Stimulated activated CD8-positive, alpha-beta memory T cell treated with anti-CD3 and anti-CD28 coated beads, Interleukin-12 subunit alpha, Interleukin-12 subunit beta, amount 100 ng/mL, for 4 hours (primary cell): ENCODE measurements at places on chromosomes 3 and 15.
A peak's percentile ranks its signal among the peaks of the same experiment; 100 is the strongest.

- DNase-seq: no peak
Observed at GRCh38 chr3:30753766-30754165, 140.7 kb downstream of the GADL1 start.

DNA sequence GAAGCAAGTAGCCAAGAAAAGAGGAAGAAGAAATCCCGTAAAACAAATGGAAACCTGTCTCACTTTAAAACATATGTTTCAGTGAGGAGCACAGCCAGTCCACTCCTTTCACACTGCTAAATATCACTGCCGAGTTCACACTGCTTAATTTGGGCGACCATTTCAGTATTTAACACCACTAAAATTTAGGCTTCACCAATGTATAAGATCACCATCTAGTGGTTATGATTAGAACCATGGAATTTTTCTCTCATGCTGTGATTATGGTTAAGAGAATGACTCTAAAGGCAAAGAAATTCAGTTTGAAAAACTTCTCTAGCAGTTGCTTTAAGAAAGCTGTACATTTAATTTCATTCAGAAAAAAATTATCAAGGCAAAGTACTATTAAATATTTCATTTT, 16.6 kb downstream of the SLC4A7 start:
- no peak for DNase-seq

- no peak for DNase-seq
Observed at GRCh38 chr15:58269455-58270414, 131.6 kb downstream of the AQP9 start.

GRCh38 chr3:82386647-82387046, 625.2 kb upstream of the GBE1 start:
- no peak for DNase-seq

GRCh38 chr3:180755556-180755955, 76.3 kb upstream of the CCDC39 start:
- no peak for DNase-seq

DNA sequence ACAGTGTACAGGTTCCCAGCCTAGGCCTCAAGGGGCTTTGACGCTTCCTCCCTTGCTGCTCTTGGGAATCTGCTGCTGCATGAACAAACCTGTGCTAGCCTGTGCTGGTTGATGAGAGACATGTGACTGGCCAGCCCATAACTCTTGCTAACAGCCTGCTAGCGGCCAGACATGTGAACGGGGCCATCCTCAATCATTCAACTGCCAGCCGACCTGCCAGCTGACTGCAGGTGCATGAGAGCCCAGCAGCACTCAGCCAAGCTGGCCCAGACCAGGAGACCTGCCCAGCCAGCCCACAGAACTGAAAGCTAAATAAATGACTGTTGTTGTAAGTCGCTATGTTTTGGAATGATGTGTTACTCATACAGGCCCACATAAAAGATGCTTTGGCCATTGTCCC, 82.4 kb upstream of the DLG1 start:
- no peak for DNase-seq

- no peak for DNase-seq
Observed at GRCh38 chr3:150682824-150683223, 20.9 kb downstream of the ERICH6 start.

GRCh38 chr3:169147238-169148008, 516.1 kb downstream of the MECOM start:
- no peak for DNase-seq

- DNase-seq: no peak
Observed at GRCh38 chr3:34035775-34036174, 237.3 kb downstream of the PDCD6IP start.

DNA sequence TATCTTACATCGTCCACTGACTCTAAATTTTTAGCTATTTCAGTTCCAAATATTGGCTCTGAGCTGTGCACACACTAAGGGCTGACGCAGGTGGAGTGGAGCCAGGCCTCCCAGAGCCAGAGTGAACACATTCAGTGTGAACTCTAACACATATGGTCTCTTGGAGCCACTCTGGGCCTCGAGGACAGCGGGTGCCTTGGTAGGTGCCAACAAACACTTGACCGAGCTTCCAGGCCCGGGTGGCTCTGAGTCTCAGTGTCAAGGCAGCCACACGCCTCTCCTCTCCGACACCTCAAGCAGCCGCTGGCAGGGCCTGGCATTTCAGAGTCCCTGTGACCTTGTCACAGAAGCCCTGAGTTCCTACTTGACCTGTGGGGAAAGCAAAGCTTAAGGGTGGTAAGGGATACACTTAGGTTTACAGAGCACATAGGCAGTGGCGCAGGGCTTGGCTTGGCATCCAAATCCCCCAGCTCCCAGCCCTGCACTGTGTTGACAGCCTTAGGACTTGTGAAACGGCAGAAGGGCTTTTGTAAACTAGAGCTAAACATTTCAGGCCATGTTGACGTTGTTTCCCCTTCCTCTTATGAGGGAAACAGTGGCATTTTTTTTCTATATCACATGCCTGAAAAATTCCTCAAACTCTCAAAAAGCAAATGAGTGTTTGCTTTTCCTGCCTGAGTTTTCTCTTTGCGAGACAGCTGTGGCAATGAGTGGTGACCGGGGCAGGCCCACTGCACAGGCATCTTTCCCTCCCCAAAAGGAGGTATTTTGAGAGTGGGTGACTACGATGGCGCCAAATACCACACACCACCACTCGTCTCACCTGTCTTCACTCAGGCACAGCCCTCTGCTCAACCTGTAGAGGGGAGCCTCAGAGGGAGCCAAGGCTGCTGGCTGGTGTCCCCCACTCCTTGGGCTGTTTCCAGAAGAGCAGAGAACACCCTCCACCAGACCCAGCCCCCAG, 60.8 kb downstream of the DAPK2 start:
- no peak for DNase-seq

DNA sequence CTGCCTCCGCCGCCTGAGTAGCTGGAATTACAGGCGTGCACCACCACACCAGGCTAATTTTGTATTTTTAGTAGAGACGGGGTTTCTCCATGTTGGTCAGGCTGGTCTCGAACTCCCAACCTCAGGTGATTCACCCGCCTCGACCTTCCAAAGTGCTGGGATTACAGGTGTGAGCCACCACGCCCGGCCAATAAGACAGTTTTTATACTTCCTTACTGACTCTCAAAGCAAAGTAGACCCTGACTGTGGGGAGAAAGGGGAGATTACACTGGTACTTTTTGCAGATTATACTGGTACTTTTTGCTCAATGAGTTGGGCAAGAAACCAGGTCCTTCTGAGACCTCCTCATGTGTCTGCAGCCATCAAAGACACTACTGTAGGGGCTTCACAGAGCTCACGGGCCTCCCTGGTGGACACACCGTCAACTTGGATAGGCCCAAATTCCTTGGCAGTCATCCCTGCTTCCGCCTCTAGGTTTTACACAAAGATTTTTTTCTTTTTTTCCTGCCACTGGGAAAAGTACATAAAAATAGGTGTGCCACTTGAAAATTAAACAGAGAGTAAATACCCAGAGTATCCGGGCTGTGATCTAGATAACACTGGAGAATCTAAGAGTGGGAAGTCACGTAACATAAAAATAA, 143.3 kb upstream of the WNT5A start:
- no peak for DNase-seq

GRCh38 chr3:59374091-59374817, 324.4 kb upstream of the CFAP20DC start:
- DNase-seq: no peak

GRCh38 chr3:141913150-141913811, 36.8 kb downstream of the ATP1B3 start:
- DNase-seq: peak; percentile 3

GRCh38 chr3:168249205-168249549, 153.5 kb upstream of the GOLIM4 start:
- no peak for DNase-seq

DNA sequence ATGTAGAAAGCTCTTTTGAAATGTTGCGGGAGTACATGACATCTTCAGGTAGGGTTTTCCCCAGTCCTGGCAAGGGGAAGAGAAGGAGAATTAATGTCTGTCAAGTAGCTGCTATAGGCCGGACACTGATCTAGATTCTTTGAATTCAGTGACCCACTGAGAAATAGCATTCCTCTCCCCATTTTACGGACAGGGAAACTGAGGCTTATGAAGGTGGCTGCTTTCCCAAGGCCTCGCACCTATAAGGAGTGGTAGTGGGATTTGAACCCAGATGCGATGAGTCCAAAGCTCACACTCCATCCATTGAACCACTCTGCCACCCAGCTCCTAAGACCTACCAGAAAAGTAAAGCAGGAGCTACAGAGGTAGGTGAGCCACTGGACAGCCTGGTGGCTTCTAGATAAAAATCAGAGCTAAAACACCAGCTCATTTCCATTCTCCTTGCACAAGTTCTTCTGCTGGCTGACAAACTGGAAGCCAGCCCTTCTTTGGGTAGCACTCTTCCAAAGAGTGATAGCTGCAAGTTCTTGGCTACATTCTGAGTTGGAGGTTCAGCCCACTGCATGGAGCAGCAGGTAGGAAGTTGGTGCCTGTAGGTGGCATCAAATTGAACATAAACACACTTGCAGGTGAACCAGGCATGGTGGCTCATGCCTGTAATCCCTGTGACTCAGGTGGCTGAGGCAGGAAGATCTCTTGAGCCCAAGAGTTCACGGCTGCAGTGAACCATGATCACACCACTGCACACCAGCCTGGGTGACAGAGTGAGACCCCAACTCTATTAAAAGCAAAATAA, 22.0 kb downstream of the ZNF710 start:
- no peak for DNase-seq

- no peak for DNase-seq
Observed at GRCh38 chr3:70387889-70388288, 75.5 kb upstream of the MDFIC2 start.

DNA sequence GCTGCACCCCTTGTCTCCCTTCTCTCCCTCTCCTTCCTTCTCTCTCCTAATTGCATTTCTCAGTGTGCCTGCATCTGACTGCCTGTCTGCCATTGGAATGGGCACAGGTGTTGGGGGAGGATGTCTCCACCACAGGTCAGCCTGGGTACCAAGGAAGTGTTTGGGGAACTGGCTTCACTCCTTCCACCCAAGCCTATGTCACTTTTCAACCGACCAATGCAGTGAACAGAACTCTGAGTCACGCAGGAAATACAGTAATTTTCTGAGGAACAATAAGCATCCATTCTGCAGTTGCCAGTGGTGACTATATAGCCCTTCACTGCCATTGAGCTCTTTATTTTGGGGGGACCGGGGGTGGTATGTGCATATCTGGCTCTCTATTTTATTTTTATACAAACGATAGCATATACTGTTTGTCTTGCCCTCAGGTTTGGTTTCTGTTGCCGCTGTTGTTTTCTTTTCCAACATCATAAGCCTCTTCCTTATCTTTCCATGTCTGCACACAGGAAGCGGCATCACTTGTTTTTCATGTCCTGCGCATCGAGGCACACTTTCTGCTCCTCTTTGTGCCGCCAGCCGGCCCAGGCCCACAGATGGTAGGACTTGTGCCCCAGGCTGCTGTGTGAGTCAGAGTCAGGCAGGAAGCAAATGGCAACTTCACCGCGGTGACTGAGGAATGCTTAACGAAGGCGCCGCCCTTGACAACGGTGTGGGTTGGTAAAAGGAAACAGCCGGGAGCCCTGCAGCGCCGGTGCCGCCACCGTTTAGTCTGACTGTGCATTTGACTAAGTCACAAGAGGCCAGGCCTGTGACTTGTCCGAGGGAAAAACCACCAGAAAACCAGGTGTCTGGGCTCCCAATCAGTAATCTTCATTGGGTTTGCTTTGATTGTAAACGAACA, 21.1 kb upstream of the CDCP1 start:
- DNase-seq: peak; percentile 68

GRCh38 chr15:76863693-76864092, 41.4 kb downstream of the SCAPER start:
- DNase-seq: no peak

GRCh38 chr3:192212335-192212734, 515.0 kb downstream of the FGF12 start:
- DNase-seq: no peak

GRCh38 chr15:79195802-79196201, 86.7 kb upstream of the ANKRD34C start:
- no peak for DNase-seq

DNA sequence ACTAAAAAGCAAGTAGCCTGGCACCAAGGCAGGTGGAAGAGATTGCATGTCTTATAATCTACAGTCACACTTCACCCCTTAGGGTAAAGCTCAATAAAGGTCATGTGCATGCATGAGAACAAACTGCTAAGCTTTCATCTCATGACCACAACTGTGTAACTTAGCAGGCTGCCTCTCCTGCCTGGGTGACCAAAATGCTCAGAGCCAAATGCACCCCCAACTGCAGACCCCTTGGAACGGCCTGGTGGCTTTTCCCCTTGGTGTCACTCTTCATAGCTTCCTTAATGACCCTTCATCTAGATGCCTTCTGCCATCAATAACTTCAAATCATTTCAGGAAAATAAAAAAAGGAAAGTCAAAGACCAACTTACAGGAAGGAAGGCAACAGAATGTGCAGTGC, 88.1 kb downstream of the ADAMTS17 start:
- no peak for DNase-seq

DNA sequence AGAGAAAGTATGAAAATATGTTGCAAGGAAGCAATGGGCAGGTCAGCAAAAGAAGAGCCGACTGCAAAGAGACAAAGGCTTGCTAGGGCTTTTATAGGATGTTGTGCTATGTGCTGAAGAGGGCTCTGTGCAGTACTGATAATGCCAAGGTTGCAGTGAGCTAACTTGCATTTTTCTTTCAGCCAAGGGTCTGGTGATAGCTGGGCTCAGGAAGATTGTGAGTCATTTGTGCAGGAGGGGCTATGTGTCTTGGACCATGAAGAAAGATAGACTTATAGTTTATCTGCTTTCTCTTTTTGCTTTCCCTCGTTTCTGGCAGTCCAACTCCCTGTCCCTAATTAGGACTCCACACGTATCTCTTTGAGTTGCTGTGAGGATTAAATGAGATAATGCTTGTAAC, 64.5 kb upstream of the LRIG1 start:
- DNase-seq: no peak

GRCh38 chr3:197673170-197673569, 63.5 kb downstream of the RUBCN start:
- DNase-seq: no peak

DNA sequence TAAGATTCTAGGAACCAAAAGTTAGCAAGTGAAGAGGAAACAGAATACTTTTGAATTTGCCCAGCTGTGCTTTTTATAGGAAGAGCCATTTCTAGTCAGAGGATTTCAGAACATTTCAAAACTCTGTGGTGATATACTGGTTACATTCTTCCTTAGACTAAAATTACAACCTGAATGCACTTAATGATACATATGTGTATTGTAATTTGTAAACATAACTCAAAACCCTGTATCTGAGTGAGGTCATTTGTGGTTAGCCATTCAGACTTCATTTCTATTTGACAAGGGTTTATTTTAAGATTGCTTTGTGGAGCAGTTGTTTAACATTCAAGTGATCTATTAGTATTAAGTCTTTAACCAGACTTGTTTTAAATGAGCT, 59.4 kb upstream of the TRIM71 start:
- no peak for DNase-seq

- no peak for DNase-seq
Observed at GRCh38 chr15:60444289-60444912, 34.5 kb downstream of the ICE2 start.

DNA sequence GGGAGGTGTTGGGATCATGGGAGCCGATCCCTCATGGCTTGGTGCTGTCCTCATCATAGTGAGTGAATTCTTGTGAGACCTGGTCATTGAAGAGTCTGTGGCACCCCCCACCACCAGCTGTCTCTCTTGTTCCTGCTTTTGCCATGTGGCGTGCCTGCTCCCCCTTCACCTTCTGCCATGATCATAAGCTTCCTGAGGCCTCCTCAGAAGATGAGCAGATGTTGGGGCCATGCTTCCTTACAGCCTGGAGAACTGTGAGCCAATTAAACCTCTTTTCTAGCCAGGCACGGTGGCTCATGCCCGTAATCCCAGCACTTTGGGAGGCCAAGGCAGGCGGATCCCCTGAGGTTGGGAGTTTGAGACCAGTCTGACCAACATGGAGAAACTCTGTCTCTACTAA, 37.0 kb upstream of the CGNL1 start:
- no peak for DNase-seq
